Activated T-helper 1 cell treated with anti-CD3 and anti-CD28 coated beads, Interleukin-2, amount 50 U/mL, for 16 hours (primary cell): ENCODE measurements at places on chromosomes 2 and 18.

GRCh38 chr2:11710632-11711353 lies 35.6 kb upstream of the LPIN1 start:
- no peak for DNase-seq

DNA sequence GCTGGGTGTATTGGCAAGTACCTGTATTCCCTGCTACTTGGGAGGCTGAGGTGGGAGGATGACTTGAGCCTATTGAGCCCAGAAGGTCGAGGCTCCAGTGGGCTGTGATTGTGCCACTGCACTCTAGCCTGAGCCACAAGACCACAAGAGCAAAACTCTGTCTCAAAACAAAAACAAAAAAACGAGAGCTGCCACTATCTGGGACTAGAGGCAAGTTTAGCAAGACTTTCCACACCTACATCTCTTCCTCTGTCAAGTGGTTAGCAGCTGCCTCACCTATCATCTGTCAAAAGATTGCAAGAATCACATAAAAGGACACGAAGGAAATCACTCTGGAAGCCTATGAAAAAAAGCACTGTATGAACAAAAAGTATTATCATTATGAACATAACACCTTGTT lies 55.2 kb upstream of the RIOK3 start:
- no peak for DNase-seq

GRCh38 chr2:187264612-187265011 lies 183.4 kb downstream of the CALCRL start:
- no peak for DNase-seq

GRCh38 chr18:64238076-64238475 lies 89.2 kb upstream of the LINC00305 start:
- DNase-seq, result no peak

- no peak for DNase-seq
Measured at GRCh38 chr2:5685225-5685624, 7.0 kb upstream of the SOX11 start.

DNA sequence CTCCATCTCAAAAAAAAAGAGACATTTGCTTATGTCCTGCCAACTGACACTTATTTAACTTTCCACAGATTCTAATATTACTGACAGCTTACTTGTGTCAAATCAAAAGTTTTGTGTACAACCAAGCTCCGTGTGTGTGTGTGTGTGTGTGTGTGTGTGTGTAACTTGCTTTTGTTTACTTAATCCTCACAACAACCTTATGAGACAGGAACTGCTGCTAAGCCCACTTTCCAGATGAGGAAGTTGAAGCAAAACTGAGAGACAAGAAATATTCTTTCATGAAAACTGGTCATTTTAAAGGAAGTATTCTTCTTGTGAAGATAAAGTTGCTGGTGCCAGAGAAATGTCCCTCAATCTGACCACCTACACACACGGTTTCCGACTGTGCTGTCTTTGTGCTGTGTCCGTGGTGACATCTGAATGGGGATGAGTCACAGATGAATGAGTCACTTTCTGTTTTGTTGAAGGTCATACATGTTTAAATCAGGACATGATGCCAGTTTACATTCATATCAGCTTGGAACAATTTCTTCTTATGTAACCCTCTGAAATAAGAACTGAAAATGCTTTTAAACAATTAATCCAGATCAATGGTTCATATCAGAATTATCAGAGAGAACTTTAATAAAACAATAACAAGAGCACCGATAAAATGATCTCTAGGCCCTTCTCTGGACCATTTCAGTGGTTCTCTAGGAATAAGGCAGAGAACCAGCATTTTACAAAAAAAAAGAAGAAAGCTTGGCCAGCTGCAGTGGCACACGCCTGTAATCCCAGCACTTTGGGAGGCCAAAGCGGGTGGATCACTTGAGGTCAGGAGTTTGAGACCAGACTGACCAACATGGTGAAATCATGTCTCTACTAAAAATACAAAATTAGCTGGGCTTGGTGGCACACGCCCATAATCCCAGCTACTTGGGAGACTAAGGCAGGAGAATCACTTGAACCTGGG lies 95.5 kb downstream of the THNSL2 start:
- DNase-seq, result no peak

DNA sequence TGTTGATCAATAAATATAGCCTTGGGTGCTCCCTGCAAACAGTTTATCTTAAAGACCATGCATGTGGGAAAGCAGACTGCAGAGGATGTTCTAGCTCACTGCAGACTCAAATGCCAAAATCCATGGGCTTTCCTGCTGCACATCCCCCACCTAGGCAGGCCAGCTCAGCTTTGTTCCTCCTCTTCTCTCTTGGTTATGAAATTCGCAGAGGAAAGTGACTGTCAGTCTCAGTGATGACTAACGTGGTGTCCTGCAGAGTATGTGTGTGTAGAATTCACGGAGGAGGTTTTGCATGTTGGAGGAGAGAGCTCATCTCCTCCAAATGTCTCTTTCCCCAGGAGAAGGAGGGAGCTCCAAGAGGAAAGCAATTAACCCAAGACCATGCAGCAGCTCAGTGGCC lies 21.4 kb upstream of the KCNS3 start:
- no peak for DNase-seq

DNA sequence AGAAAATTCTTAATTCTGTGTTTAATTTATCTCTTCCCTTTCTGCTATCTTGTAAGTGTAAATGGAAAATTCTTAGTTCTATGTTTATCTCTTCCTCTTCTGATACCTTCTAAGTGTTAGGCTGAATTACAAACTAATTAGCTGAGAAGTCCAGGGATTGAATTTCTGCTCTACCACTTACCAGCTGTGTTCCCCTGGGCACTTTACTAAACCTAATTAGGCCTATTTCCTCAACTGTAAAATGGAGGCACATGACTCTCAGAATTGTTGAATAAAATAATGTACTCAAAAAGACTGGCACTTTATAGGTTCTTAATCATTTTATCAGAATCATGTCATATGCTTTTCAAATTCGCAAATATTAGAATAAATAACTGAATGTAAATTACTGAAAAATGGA lies 146.3 kb downstream of the MAP2 start:
- DNase-seq, result no peak

DNA sequence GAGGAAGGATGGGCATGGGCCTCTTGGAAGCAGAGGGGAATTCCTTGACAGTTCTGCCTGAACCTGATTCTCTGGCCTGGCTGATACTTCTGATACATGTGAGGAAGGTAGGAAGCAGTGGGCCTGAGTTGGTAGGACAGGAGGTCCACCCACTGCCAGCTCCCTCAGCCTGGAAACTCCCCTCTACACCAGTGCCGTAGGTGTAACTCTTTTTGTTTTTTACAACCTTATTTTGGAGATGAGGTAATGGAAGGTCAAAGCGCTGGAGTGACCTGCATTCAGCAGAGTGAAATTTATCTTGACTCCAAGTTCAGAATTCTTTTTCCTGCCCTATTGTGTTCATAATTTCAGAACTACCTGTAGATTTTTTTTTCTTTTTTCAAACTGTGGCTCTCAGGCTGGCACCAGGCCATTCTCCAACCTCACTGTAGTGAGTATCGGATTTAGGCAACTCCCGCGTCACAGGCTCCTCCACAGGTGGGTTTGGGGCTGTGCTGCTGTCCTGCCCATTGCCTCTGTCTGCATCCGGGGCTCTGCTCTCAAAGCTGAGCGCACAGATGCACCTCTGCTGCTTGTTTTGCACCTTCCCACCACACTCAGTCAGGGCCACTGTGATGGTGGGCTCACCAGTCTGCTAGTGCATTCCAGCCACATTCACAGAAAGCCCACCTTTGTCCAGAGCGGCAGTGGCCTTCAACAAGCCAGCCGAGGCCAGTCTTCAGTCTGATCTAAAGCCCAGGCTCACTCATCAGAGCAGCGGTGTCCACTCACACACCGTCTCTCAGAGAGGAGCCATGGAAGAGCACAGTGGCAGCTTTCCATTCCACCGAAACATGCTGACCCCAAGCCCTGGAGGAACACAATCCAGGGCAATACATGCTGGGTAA lies 87.2 kb downstream of the UXS1 start:
- no peak for DNase-seq

- no peak for DNase-seq
Measured at GRCh38 chr2:64312622-64313397, 141.2 kb upstream of the LGALSL start.

GRCh38 chr2:200456567-200456966 lies 53.3 kb downstream of the KCTD18 start:
- DNase-seq, result no peak

GRCh38 chr2:229180658-229181057 lies 90.4 kb downstream of the PID1 start:
- no peak for DNase-seq

DNA sequence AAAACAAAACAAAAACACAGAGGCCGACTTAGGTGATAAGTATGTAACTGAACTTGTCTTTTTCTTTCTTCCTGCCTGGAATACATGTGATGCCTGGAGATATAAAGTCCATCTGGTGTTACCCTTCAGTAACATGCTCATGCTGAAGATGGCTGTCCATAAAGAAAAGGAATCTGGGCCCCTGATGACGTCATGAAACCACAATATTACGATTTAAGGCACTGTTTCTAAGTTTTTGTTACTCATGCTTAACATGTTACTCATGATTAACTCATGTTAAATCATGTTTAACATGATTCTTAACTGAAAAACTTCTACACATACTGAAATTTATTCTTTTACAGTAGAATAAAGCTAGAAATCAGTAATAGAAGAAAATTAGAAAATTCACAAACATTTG lies 49.0 kb downstream of the STRADB start:
- DNase-seq, result no peak

- DNase-seq, result no peak
Measured at GRCh38 chr2:26843041-26843440, 4.9 kb upstream of the DPYSL5 start.

DNA sequence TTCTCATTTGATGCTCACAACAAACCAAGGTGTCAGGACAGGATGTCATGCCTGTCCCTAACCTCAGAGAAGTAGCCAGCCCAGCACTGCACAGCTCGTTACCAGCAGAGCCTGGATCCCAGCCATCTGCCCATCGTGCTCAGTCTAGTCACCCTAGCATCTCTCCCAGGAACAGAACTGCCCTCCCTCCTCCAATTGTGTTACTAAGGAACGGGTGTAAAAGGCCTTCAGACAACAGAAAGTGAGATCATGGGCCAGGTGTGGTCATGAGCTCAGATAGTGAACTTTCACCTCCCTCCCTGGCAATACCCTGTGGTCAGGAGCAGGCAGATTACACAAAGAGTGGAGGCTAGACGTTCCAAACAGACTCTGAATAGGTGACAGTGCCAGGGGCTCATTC lies 111.8 kb upstream of the PPP1CB start:
- DNase-seq, result no peak

DNA sequence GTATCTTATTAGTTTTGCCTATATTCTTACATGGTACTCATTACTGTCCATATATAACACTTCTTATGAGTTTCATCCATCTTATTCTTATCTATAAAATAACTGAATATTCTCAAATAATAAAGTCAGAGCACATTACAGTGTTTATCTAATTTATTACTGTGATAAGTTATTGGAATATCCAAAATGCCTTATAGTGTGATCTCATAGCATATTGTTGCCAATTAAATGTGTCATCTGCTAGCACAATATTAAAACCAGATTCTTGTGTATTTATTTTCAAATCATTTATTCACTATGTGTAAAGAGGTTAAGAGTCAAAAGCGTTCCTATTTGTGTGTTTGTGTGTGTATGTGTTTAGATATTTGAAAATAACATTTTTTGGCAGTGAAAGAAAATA lies 151.9 kb downstream of the WDR7 start:
- DNase-seq, result no peak

DNA sequence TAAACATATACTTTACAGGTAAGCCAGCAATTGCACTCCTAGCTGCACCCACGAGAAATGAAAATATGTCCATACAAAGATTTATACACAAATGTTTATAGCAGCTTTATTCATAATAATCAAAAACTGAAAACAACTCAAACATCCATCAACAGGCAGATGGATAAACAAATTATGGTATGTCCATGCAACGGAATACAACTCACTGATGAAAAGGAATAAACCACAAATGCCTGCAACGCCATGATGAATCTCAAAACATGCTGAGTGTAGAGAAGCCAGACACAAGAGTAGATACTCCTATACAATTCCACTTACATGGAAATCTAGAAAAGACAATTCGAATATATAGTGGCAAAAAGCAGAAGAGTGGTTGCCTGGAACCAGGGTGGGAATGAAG lies 76.0 kb downstream of the EPAS1 start:
- DNase-seq, result no peak

DNA sequence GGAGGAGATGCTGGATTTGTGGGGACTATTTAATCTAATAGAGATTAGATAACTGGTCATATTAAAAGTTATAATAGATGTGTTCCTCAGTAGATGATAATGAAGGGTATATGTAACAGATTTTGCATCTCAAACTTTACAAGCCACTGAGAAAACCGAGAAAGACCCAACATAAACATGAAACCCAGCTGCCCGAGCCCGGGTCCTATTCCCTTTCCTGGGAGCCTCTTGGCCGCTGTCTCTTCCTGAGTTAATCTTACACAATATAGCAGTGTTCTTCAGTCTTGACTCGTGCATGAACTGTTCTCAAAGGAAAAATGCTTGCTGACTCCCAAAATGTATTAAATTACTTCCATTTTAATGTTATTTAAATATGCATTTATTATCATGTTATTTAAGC lies 94.5 kb downstream of the COPS8 start:
- DNase-seq, result no peak

DNA sequence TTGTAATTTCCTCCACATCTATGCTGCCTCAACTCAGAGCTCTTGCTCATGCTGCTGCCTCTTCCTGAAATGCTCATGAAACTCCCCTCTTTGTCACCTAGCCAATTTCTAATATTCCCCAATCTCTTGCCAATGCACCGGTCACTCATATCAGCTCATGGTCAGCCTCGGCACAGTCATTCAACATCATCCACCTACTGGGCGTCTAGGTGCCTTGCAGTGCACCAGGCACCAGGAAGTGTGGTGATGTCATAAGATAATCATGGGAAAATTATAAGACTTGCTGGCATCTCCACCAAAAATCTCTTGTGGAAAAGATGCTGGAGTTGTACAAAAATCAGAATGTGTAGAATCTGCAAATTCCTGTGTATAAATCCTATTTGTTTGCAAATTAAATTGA lies 52.6 kb upstream of the RAB27B start:
- DNase-seq, result no peak
